ENCODE measurements at places on chromosomes 12 and 14.
A peak's percentile ranks its signal among the peaks of the same experiment; 100 is the strongest.

- no peak for DNase-seq
These were observed 411.0 kb upstream of the SOX5 start for GRCh38 chr12:24360461-24360860.

- no peak for DNase-seq
These were observed 234.9 kb downstream of the SUDS3 start for GRCh38 chr12:118611295-118611694.

GRCh38 chr14:55389330-55389729, 22.3 kb downstream of the ATG14 start:
- DNase-seq, result no peak

- no peak for DNase-seq
These were observed 75.8 kb upstream of the CNTN1 start for GRCh38 chr12:40616383-40616915.

- no peak for DNase-seq
These were observed 251.5 kb upstream of the LMO3 start for GRCh38 chr12:16857456-16857923.

DNA sequence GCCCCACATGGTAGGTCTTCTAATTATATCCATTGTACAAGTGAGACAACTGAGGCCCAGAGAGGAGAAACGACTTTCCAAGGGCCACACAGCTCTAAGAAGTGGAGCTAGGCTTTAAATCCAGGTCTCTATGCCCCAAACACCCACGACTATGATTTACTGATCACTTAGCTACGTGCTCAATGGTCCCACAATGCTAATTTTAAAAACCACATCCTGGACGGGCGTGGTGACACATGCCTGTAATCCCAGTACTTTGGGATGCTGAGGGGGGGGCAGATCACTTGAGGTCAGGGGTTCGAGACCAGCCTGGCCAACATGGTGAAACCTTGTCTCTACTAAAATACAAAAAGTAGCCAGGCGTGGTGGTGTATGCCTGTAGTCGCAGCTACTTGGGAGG, 8.4 kb upstream of the MLEC start:
- no peak for DNase-seq

GRCh38 chr12:38527631-38528030, 211.1 kb downstream of the ALG10B start:
- DNase-seq, result no peak

DNA sequence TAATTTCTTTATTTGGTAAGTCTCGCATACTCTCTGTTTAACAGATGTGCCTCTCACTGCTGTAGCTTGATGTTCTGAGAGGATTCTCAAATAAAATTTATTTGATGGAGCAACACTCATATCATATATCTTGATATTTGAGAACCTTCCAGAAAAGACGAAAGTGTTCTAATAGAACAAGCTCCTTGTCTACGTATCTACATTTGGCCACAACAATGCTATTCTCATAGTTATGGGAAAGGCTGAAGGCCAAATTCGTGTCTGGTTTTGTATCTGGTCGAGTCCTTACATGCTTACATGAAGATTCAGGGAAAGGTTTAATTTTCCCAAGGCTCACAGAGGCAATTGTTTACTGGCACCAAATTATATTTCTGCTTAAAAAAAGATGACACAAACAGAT, 186.7 kb upstream of the SLC38A2 start:
- no peak for DNase-seq

DNA sequence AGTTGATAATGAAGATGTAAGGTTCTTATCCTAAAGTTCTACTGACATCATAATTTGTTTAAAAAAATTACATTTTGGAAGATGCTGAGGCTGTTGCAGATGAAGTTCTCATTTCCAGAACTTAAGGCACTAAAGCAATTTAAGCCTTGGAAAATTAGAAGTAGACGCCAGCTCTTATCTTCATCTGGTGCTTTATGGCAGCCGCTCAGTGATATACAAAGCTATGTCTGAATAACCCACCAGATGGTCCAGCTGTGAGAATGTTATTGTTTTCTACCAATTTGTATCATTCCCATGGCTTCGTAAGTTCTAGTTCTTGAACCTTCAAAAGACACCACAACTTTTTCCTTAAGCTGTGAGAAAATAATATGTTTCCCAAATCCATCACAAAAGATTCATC, 212.1 kb upstream of the ARID2 start:
- DNase-seq, result no peak

DNA sequence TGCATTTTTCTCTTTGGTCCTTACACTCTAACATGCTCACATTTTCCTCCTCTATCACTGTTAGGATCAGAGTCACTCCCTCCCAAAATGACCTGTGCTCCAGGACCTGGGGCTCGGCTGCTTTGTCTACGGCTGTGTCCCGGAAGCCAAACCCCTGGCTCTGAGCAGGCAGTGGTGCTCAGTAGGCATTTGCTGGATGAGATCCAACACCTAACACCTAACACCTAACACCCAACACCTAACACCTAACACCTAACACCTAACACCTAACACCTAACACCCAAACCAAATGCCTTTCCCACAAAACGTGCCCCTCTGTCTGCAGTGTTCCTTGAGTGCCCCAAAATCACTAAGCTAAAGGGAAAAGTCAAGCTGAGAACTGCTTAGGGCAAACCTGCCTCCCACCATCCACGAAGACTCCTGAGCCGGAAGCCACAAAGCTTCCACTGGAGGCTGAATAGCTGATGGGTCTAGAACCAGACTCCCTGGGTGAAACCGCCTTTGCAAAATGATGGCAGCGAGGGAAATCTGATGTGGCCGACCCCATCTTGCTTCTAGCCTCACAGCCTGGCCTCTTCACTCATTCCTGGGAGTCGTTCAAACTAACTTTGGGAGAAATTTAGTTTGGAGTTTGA, 29.2 kb downstream of the HSP90AA1 start:
- no peak for DNase-seq

- DNase-seq, result no peak
These were observed 4.4 kb downstream of the XRCC3 start for GRCh38 chr14:103710771-103711377.

DNA sequence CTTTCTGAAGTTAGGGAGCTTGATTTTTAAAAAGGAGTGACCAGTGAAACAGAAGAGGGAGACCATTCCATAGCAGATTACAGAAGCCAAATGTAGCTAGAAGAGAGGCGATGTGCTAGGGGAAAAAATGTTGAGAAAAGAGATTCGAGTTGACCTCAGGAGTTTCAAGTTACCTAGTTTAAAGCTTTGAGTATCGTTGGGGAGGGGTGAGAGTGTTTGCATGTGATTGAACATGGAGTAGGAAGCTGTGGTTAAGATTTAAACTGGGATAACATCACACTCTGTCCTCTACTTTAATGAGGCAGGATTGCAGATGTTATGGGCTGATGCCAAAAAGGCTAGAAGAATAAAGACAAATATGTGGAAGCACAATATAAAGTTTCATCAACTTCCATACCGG, 3.7 kb downstream of the LETMD1 start:
- DNase-seq, result no peak

DNA sequence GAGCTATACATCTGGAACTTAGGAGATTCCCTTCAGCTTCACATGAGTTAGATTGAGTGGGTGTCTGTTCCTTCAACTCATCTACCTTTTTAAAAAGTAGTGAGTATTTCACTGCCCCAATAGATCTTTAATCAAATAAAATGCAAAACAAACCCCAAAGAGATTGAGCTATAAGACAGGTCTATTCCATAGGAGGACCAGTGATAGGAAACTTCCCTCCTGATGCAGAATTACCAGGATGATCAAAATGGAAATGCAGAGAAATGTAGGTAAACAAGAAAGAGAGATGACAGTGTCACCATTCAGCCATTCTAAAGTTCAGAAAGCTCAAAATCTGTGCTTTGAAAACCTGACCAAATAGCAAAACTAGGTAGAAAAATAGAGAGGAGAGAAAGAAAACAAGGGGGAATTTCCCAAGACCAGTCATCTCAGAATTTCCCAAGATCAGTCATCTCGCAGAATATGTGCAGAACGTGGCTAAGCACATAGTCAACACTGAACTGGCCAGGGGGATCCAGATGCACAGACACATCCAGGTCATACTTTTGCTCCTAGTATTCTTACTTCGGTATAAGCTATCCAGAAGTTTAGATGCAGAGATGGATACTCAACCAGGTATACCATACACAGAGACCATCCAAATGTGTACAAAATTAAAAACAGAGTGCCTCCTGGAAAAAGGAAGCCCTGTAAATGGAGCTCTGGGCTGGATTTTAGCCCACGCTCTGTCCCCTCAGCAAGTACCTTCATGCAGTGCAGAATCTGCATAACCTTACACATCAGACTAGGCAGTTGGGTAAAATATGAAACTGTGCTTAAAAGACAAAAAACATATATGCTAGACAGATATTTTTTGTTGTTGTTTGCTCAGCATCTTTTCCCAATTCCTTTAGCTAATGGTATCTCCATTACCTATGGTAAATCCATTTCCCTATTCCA, 27.4 kb downstream of the SLC41A2 start:
- no peak for DNase-seq

GRCh38 chr14:90871605-90872233, 55.5 kb upstream of the TTC7B start:
- DNase-seq, result no peak

- no peak for DNase-seq
These were observed 55.3 kb downstream of the ARMH4 start for GRCh38 chr14:58096731-58097130.

GRCh38 chr14:105073720-105074600, 8.7 kb upstream of the GPR132 start:
- DNase-seq, result no peak

GRCh38 chr12:40525054-40525453, 167.2 kb upstream of the CNTN1 start:
- DNase-seq, result no peak

DNA sequence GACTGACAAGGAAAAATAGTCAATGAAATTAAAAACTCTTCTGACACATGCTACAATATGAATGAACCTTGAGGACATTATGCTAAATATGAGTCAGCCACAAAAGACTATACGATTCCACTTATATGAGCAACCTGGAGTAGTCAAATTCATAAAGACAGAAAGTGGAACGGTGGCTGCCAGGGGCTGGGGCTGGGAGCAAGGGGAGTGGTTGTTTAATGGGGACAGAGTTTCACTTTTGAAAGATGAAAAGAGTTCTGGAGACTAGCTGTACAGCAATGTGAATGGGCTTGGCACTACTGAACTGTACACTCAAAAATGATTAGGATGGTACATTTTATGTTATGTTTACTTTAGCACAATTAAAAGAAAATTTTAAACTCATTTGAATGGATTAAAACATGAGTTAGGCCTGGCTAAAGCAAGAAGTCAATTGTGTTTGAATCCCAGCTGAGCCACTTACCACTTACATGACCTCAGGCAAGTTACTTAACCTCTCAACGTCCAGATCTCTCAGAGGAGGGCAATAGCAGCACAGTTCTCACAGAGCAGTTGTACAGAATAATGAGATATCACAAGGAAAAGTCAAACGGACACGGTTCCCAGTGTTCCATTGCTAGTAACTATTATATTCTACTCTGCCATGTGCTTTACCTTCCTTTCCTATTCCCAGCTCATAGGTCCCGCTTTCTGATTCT, 102.5 kb downstream of the SPTSSA start:
- no peak for DNase-seq

- no peak for DNase-seq
These were observed 1004.4 kb upstream of the TMEM132C start for GRCh38 chr12:127262615-127263014.

DNA sequence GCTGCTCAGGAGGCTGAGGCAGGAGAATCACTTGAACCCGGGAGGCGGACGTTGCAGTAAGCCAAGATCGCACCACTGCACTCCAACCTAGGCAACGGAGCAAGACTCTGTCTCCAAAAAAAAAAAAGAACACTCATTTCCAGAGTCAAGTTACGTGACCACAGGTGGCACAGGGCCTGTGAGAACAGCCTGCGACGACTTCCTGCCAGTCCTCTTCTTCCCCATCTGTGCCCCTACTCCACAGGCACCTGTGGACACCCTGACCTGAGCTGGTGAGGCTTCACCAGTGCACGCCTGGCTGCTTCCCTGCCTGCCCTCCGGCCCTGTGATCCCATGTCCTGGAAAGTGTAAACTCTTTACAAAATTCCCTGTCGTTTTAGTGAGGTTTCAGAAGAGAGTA, 77.7 kb downstream of the PPP2R5C start:
- no peak for DNase-seq

- no peak for DNase-seq
These were observed 18.9 kb downstream of the SYNE3 start for GRCh38 chr14:95497561-95498011.

DNA sequence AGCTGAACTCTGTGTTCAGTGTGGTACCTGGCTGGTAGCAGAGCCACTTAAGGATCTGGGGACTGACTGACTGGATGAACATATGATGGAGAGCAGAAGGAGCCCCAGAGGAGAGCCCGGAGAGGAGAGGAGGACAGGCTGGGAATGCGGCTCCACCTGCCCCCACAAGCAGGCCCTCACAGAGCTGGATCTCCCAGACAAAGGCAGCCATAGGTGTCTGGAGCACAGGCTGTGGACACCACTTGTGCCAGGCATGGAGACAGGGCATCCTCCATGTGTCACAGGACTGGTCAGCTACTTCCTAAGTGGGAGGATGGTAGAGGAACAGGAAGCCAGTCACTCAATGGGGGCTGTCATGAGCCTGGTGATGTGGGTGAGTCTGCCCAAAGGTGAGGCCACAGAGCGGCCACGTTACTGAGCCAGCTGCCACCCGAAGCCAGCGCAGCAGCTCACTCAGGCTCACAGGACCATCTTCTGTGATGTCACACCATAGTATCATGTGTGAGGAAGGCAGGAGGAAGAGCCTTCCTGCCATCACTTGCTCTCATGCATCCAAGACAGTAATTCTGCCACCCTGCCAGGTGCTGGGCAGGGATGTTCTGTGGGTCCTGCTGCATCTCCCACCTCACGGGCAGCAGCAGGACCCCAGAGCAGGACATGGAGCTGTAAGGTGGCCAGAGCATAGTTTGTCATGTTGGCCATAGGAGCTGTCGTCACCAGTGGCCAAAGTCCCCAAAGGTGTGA, 72.1 kb downstream of the PRIMA1 start:
- DNase-seq, result no peak

GRCh38 chr14:89617481-89618329, 200.7 kb upstream of the FOXN3 start:
- DNase-seq, result peak; percentile 41

- no peak for DNase-seq
These were observed 126.6 kb upstream of the LRIG3 start for GRCh38 chr12:59046763-59047534.

GRCh38 chr14:65101631-65102440, 481 bp downstream of the MAX start:
- peak; percentile 57 for DNase-seq

All from activated T-cell treated with anti-CD3 and anti-CD28 coated beads, Interleukin-2, amount 50 U/mL, for 1 hour (primary cell).